ENCODE measurements at places on chromosomes 5 and 9.

DNA sequence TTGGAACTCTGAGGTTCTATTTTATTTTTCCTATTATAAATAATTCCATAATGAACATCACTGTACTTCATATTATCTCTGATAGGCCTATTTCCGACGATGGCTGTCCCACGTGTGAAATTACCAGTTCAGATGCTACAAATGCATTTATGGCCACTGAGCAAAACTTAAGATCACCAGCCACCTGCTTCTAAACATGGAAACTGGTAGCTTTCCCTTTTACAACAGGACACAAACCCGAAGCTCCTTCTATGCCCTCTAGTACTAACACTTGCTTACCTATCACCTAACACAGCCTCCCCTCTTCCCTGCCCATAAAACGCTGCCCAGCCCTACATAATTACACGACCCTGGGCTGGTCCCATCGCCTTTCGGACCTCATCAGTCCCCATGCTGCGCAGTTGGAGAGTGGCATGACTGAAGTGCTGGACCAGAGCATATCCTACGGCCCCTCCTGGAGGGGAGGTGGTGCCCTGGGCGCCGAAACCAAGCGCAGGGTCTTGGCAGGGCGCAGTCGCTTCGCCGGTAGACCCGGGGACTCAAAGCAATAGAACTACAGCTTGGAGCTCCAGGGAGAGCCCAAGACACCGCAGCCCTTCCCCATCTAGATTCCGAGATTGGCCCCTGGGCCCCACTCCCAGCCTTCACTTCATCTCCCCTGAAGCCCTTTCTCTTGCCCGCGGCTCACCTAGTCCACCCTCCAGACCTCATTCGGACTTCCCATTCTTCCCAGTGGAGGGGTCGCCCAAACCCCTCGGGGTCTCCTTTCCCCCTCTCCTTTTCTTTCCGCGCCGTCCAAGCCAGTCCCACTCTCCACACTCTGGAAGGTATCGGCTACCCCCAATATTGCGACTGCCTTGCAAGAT is 1.0 kb upstream of the SAP30L start:
- no peak for DNase-seq

- DNase-seq: no peak
Measured at GRCh38 chr5:74282490-74282889, 358.0 kb downstream of the ENC1 start.

- DNase-seq: peak; percentile 30
Measured at GRCh38 chr5:66814146-66814991, 218.2 kb downstream of the MAST4 start.

DNA sequence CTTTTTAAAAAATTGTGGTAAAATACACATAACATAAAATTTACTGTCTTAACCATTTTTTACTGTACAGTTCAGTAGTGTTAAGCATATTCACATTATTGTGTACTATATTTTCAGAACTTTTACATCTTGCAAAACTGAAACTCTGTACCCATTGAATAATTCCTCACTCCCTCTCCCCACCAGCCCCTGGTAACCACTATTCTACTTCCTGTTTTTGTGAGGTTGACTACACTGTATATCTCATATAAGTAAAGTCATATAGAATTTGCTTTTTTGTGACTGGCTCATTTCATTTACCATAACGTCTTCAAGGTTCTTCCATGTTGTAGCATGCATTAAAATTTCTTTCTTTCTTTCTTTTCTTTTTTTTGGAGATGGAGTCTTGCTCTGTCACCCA is 87.0 kb downstream of the LNPEP start:
- no peak for DNase-seq

DNA sequence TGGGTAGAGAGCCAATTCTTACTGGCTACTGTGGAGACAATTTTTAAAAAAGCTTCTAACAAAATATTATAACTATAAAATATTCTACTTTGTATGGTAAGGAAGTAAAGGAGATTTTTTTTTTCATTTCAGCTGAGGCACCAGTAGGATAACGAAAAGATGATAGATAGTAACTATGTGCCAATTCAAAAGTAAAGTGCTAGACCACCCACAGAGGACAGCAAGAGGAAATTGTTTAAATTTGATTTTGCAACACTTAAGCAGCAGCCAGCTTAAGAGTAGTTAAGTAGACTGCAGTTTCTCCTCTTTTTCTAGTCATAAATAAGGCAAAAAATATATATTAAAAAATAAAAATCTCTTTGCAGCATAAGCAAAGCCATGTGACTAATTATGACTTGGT is 1539.3 kb upstream of the ACO1 start:
- no peak for DNase-seq
